ENCODE measurements at places on chromosomes 3 and 15. TPM values are rescaled to one million over a fixed set of nuclear protein-coding genes. Genes with fewer than 3 reads are reported as not detected.
A peak's percentile ranks its signal among the peaks of the same experiment; 100 is the strongest.

The ALAS1 gene
- 58.4 TPM for total RNA-seq

The POC1A gene
- 28.2 TPM for total RNA-seq

The SUCLG2 gene
- 60.0 TPM for total RNA-seq

The SNRK gene
- total RNA-seq: 62.9 TPM

The TTC23 gene
- 3.1 TPM for total RNA-seq

The STARD9 gene
- total RNA-seq: 8.8 TPM

The TUSC7 gene
- not detected for total RNA-seq

The B4GALT4 gene
- total RNA-seq: 16.1 TPM

The NOX5 gene
- total RNA-seq: not detected

The HIGD2B gene
- total RNA-seq: not detected

GRCh38 chr3:46228260-46229242 lies 13.7 kb upstream of the CCR3 start:
- H3K4me3 ChIP-seq: no peak overlapping the region
- no peak overlapping the region for H3K27ac ChIP-seq
- no peak for DNase-seq
- peaks cover 12% of the 10 kb centered on the region for H3K4me1 ChIP-seq

DNA sequence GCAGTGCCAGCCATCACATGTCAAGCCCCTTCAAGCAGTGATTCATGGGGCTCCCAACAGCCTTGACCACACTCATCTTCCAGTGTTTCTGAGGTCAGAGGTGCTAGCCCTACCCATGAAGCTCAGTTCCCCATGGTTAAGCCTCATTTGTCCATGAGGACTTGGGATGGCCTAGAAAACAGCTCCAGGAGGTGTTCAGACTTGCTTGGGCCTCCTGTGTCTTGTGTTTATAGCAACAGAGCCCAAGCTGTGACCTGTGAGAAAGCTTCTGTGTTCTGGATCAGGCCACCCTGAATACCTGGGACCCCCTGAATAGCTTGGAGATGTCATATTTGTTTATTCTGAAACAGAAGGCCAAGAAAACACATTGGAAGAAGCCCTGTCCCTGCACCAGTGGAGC lies 36.7 kb downstream of the LARP6 start:
- DNase-seq: no peak
- no peaks in the 10 kb centered on the region for H3K4me1 ChIP-seq
- no peak overlapping the region for H3K27ac ChIP-seq
- H3K36me3 ChIP-seq: no peaks in the 10 kb centered on the region

- H3K27me3 ChIP-seq: no peaks in the 10 kb centered on the region
- DNase-seq: peak; percentile 68
- H3K4me3 ChIP-seq: no peak overlapping the region
- no peaks in the 10 kb centered on the region for H3K36me3 ChIP-seq
- no peak overlapping the region for H3K27ac ChIP-seq
These were observed 84.7 kb downstream of the SEC22A start for GRCh38 chr3:123286308-123287023.

DNA sequence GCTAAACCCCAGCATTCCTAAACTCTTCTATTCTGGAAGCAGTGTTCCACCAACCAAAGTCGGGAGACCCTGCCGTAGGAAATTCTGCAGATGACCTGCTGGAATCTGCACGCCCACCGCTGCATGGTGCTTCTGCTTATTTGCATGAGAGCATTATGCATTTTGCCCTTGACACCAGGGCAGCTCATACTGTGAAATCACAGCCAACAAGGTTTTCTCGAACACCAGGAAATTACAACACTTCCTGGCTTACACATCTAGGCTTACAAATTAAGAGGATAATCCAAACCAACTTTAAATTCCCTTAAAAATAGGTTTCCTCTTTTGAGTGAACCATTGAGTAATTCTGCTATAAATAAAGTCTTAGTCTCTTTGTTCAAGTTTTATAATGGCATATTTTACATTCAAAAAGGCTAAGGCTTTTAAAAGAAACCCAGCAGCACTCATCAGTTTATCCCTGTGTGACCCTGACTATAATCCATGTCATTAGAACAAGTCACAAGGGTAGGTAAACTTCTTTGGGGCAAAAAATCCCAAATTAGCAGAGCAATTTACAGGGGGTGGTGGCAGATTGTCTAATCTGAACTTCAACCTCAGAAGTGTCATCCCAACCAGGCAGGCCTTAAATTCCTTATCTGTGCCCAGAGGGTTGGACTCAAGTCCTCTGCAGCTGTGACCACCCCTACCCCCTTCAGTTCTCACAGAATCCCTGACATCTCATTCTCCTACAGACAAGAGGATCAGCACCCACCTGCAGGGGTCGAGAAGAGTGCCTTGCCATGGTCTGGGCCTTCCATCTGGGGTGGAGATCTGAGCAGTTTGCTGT lies 33.5 kb upstream of the RBP1 start:
- no peaks in the 10 kb centered on the region for H3K4me1 ChIP-seq
- no peak overlapping the region for H3K4me3 ChIP-seq
- no peak overlapping the region for H3K27ac ChIP-seq
- no peaks in the 10 kb centered on the region for H3K27me3 ChIP-seq

- H3K27me3 ChIP-seq: no peaks in the 10 kb centered on the region
- peaks cover 4% of the 10 kb centered on the region for H3K4me1 ChIP-seq
- no peak overlapping the region for H3K27ac ChIP-seq
These were observed 60.2 kb downstream of the IL16 start for GRCh38 chr15:81256916-81257315.

DNA sequence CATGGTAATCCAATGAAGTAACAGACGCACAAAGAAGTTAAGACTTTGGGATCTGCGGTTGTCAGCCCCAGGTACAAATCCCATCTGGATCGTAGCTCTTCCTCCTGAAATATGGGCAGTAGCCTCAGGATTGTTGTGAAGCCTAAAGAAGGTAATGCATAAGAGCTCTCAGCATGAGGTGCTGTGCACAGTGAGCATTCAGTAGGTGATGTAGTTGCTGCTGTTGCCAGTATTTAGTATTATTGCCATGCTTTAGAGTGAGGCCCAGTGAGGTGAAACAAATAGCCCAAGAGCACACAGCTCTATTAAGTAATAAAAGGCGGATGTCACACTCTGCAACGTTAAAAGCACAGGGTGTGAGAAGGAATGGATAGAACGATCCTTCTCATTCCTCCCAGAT lies 225.7 kb downstream of the GABRG3 start:
- no peak for DNase-seq
- H3K36me3 ChIP-seq: no peaks in the 10 kb centered on the region
- H3K4me3 ChIP-seq: no peak overlapping the region
- H3K27ac ChIP-seq: no peak overlapping the region
- H3K27me3 ChIP-seq: no peaks in the 10 kb centered on the region
- no peaks in the 10 kb centered on the region for H3K4me1 ChIP-seq

GRCh38 chr3:16849795-16850194 lies 35.0 kb upstream of the PLCL2 start:
- H3K4me1 ChIP-seq: peaks cover 46% of the 10 kb centered on the region
- no peak for DNase-seq
- H3K27me3 ChIP-seq: peaks cover 1% of the 10 kb centered on the region
- peaks cover 12% of the 10 kb centered on the region for H3K36me3 ChIP-seq
- peak overlapping the region; percentile 73 for H3K27ac ChIP-seq

DNA sequence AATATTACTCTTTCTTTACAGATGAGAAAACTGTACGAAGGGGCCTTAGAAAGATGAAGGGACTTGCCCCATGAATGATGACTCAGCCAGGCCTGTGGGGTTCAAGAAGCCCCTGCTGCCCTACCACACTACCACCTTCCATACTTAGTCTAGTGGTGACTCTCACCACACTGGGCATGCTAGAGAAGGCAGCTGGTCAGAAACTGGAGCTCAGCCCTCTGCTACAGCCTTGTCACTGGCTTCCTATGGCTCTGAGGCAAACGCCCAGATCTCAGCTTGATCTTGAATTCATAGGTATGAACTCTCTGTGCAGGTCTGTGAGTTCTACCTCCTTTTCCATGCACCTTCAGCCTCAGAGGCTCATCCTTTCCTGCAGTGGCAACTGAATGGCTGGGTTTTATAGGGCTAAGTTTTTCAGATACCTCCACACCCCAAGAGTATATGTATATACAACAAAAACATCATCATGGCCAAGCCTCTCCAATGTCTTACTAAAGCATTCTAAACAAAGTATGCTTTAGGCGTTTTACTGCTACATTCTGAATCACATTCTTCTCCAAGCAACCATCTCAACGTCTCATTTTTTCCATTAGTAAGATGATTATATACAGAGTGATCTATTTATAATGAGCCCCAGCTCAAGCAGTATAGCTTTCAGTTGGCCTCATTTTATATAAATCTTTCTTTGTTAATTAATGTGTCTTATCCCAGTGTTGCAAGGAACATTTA lies 234.1 kb downstream of the GREM1 start:
- no peaks in the 10 kb centered on the region for H3K4me1 ChIP-seq
- no peak overlapping the region for H3K27ac ChIP-seq
- H3K27me3 ChIP-seq: peaks cover 9% of the 10 kb centered on the region
- no peak for DNase-seq
- no peak overlapping the region for H3K4me3 ChIP-seq

- no peaks in the 10 kb centered on the region for H3K27me3 ChIP-seq
- no peaks in the 10 kb centered on the region for H3K36me3 ChIP-seq
- DNase-seq: no peak
- no peak overlapping the region for H3K27ac ChIP-seq
- no peaks in the 10 kb centered on the region for H3K4me1 ChIP-seq
These were observed 91.1 kb downstream of the MEIS2 start for GRCh38 chr15:37009288-37009687.

DNA sequence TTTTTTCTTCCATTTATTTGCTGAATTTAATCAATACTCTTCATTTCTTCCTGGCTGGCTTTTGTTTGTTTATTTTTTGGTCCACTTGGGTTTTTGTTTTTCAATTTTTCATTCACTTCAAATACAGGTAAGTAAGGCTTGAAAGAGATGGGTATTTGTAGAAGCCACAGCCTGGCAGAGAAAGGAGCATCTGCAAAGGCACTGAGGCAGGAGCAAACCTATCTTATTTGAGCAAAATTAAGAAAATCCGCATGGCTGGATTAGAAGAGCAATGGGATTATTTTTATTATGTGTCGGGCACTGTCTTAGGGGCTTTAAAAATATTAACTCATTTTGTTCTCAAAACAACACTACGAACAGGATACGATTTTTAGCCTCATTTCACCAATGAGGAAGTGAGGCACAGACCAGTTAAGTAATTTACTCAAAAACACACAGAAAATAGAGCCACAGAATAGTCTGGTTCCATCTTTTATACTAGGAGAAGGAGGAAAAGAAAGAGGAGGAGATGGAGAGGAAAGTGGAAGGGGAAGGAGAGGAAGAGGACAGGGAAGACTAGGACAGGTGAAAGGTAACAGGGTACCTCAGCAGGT lies 35.1 kb upstream of the CCDC80 start:
- peaks cover 76% of the 10 kb centered on the region for H3K4me1 ChIP-seq
- peak overlapping the region; percentile 43 for H3K4me3 ChIP-seq
- H3K27ac ChIP-seq: peak overlapping the region; percentile 90
- peaks cover 10% of the 10 kb centered on the region for H3K27me3 ChIP-seq
- H3K36me3 ChIP-seq: peaks cover 18% of the 10 kb centered on the region

DNA sequence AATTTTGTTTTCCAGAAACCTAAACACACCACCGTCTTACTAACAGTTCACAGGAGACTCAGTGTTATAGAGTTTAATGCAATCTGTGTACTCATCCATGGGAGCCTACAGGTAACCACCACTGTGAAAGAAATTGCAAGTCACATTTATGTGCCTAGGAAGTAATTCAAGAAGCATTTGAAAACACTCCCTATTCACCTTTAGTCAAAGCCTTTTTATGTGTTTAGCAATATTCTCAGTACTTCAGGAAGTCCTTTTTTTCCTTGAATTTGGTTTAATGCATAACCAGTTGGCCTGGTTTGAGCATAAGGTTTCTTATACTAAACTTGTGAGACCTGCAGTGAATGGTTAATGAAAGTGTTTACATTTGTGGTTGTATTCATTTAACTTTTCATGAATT lies 346.1 kb downstream of the CHST2 start:
- H3K4me1 ChIP-seq: no peaks in the 10 kb centered on the region
- no peaks in the 10 kb centered on the region for H3K27me3 ChIP-seq
- H3K4me3 ChIP-seq: no peak overlapping the region
- H3K27ac ChIP-seq: no peak overlapping the region
- DNase-seq: no peak
- peaks cover 11% of the 10 kb centered on the region for H3K36me3 ChIP-seq

DNA sequence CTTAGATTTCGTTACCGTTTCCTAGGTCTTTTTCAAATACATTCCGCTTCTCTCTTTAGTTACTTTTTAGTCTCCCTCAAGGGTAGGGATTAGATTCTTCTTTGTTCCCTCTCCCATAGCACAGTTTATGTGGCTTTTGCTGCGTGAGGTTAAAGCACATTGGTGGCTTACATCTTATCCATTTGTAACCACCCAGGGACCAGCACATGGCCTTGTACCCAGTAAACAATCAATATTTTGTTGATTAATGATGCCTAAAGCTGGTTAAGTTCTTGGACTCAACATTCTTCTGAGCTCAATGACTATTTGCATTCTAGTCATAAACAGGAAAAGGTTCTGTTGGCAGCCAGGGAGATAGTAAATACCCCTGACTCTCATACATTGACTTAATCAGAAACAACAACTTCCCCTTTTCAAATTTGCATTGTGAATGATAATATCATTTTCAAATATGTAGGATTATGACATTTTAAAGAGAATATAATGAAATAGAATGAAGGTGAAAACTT lies 60.2 kb downstream of the CACNA1D start:
- no peak for DNase-seq
- H3K27ac ChIP-seq: no peak overlapping the region
- H3K27me3 ChIP-seq: peaks cover 18% of the 10 kb centered on the region
- H3K36me3 ChIP-seq: no peaks in the 10 kb centered on the region
- H3K4me1 ChIP-seq: no peaks in the 10 kb centered on the region
- no peak overlapping the region for H3K4me3 ChIP-seq

DNA sequence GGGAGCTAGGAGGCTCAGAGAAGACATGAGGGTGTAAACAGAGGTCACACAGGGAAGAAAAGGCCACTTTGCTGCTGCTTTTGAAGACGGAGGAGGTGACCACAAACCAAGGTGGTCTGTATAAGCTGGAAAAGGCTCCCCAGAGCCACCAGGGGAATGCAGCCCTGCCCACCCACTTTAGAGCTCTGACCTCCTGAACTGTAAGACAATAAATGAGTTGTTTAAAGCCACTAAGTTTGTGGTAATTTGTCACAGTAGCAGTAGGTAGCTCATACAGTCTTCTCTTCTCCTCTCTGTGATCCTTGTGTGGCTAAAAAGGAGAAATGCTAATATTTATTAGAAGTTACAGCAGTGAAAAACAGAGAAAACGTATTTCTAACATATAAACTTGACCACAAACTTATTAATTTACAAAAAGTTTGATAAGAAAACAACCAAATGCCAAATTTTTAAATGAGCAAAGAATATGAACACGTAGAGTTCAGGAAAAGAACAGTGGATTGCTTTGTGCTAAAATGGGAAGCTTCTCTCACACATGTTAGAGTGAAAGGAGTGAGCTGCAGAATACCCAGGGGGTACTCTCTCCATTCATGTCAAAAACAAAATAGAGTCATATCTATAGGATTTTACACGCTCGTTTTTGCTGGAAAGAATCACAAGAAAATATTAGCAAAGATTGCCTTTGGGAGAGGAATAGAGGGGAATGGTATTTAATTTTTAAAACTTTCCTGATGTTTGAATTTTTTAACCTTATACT lies 71.0 kb downstream of the NOX5 start:
- peaks cover 6% of the 10 kb centered on the region for H3K4me1 ChIP-seq
- no peaks in the 10 kb centered on the region for H3K36me3 ChIP-seq
- DNase-seq: no peak

- DNase-seq: no peak
- peaks cover 14% of the 10 kb centered on the region for H3K4me1 ChIP-seq
- H3K36me3 ChIP-seq: peaks cover 3% of the 10 kb centered on the region
- no peaks in the 10 kb centered on the region for H3K27me3 ChIP-seq
These were observed 408.2 kb upstream of the CBLB start for GRCh38 chr3:106276755-106277612.

- H3K36me3 ChIP-seq: no peaks in the 10 kb centered on the region
- H3K27ac ChIP-seq: no peak overlapping the region
- no peaks in the 10 kb centered on the region for H3K4me1 ChIP-seq
- no peak for DNase-seq
These were observed 36.0 kb upstream of the ALDH1L1 start for GRCh38 chr3:126216416-126216815.
